ENCODE measurements at places on chromosomes 5 and 9.
A peak's percentile ranks its signal among the peaks of the same experiment; 100 is the strongest.

- DNase-seq = no peak
Measured at GRCh38 chr5:131694926-131695325, 59.9 kb upstream of the RAPGEF6 start.

DNA sequence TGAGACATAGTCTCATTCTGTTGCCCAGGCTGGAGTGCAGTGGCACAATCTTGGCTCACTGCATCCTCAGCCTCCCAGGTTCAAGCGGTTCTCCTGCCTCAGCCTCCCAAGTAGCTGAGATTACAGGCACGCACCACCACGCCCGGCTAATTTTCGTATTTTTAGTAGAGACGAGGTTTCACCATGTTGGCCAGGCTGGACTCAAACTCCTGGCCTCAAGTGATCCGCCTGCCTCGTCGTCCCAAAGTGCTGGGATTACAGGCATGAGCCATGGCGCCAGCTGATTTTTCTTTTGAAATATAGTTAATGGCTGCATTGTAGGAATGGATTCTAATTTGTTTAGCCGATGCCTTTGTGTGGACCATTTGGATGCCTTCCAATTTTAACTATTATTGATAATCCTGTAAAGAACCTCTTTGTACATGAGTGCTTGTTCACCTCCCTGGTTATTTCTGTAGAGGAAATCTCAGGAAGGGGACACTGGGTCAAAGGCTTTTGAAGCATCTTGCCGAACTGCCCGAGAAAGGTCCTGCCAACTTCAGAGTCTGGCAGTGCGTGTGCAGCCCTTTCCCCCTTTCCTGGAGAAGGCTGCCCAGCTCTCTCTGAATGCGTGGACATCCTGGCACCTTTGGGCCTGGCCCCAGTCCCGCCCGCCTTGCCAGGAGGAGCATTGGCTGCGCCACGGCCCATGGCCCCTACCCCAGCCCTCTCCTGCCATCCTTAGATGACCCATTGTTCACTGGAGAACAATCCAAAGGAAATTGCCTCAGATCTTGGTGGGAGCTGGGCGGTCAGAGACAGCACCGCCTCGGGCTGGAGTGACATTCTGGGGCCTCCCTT, 8.9 kb upstream of the NUP214 start:
- no peak for DNase-seq

DNA sequence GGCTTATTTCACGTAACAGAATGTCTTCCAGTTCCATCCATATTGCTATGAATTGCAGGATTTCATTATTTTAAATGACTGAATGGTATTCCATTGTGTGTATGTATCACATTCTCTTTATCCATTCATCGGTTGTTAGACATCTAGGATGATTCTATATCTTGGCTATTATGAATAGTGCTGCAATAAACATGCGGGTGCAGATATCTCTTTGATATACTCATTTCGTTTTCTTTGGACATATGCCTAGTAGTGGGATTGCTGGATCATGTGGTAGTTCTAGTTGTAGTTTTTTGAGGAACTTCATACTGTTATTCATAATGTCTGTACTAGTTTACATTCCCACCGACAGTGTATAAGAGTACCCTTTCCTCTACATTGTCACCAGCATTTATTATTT, 460.5 kb downstream of the MAN2A1 start:
- DNase-seq = no peak

DNA sequence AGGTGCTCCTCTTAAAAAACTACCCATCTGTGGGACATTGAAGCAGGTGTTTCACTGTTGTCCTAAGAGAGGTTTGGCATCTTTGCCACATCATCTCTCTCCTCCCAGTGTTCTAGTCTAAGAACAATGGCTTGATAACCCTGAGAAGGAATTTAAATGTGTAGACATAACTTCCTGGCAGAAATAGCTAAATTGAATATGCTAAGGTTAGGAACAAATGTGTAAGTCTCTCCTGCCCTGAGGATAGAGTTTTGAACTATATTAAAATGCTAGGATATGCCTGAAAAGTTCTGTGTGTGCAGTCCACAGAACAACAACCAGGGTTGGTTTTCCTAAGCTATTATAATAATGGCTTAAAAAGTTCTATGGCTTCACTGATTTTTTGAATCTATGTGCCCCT, 106.6 kb downstream of the LRRC70 start:
- no peak for DNase-seq

DNA sequence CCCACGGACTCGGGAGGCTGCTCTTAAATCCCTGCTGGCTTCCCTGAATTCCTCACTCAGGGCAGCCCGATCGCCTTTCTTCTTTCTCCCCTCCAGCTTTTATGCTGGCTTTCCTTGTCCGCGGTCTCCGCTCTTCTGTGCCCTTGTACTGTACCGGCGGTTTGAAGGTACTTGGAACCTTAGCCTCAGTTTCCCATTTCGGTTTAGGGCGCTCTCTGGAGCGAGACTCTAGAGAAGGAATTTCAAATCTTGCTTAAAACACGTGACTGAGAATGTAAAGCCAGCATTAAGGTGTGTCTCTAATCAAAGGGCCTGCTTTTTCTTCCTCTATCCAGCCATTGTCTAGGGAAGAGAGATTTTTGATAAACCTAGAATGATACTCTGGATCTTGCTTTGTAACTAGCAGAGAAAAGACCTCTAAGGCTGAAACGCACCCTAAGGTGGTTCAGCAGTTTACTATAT, 650 bp downstream of the GPR107 start:
- DNase-seq = no peak

DNA sequence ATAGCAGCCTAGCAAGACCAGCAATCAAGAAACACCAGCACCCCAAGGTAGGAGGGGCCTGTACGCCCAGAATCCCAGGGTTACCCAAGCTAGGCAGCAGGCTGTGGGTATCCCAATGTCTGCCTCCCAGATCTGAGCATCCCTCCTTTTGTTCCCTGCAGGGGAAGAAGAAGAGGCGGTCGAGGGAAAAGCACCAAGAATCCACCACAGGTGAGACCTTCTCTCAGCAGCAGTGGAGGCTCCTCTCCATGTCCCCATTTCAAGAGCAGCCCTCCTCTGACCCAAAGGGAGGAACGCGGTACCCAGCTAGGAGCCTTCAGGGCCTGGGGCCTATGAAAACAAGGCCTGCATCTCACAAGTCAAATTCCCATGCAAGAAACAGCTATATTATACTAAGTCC, 28.9 kb downstream of the TCF7 start:
- peak; percentile 30 for DNase-seq

GRCh38 chr5:148384380-148384737, 601 bp downstream of the FBXO38 start:
- no peak for DNase-seq

GRCh38 chr5:131992370-131992769, 19.1 kb downstream of the ACSL6 start:
- DNase-seq = no peak

GRCh38 chr9:105103776-105104175, 140.7 kb upstream of the SLC44A1 start:
- DNase-seq = no peak

Measured in liver (tissue), 10 donors.